ENCODE measurements at places on chromosomes 2 and 18. TPM values are rescaled to one million over a fixed set of nuclear protein-coding genes. Genes with fewer than 3 reads are reported as not detected.

Gene MYOM1
- 8.3 TPM for polyA plus RNA-seq

Gene RAB6C
- polyA plus RNA-seq = 0.75 TPM

Gene MLPH
- polyA plus RNA-seq = 3.6 TPM

Gene LYG2
- 1.0 TPM for polyA plus RNA-seq

Gene MDH1B
- 13.6 TPM for polyA plus RNA-seq

Data from left kidney (tissue), 8 donors.